Diencephalon (tissue), 1 donor: ENCODE measurements at places on chromosomes 4 and X. TPM values are rescaled to one million over a fixed set of nuclear protein-coding genes. Genes with fewer than 3 reads are reported as not detected.

Gene NUDT11
- 71.0 TPM for total RNA-seq

Gene FOXR2
- total RNA-seq = not detected

Gene GABRA4
- total RNA-seq = 19.1 TPM

Gene SHROOM2
- total RNA-seq = 38.8 TPM

Gene SCML2
- total RNA-seq = 9.2 TPM
